ENCODE measurements at places on chromosomes 16 and 17.

GRCh38 chr17:50094753-50095619 is at the start of gene PDK2:
TSS of gene PDK2 (plus strand) at chr17:50095351. CDS start at chr17:50095436, 85 bp downstream.
- no peak for DNase-seq

GRCh38 chr17:10657879-10658278 is 770 bp upstream of the MYH3 start:
- no peak for DNase-seq

- no peak for DNase-seq
Measured at GRCh38 chr17:77327566-77328464, 187.0 kb downstream of the SEC14L1 start.

GRCh38 chr17:35742496-35742895 is 10.5 kb downstream of the GAS2L2 start:
- DNase-seq: no peak

GRCh38 chr17:77892031-77892430 is 66.5 kb upstream of the TNRC6C start:
- no peak for DNase-seq

- DNase-seq: no peak
Measured at GRCh38 chr17:33178681-33179080, 114.4 kb downstream of the ASIC2 start.

DNA sequence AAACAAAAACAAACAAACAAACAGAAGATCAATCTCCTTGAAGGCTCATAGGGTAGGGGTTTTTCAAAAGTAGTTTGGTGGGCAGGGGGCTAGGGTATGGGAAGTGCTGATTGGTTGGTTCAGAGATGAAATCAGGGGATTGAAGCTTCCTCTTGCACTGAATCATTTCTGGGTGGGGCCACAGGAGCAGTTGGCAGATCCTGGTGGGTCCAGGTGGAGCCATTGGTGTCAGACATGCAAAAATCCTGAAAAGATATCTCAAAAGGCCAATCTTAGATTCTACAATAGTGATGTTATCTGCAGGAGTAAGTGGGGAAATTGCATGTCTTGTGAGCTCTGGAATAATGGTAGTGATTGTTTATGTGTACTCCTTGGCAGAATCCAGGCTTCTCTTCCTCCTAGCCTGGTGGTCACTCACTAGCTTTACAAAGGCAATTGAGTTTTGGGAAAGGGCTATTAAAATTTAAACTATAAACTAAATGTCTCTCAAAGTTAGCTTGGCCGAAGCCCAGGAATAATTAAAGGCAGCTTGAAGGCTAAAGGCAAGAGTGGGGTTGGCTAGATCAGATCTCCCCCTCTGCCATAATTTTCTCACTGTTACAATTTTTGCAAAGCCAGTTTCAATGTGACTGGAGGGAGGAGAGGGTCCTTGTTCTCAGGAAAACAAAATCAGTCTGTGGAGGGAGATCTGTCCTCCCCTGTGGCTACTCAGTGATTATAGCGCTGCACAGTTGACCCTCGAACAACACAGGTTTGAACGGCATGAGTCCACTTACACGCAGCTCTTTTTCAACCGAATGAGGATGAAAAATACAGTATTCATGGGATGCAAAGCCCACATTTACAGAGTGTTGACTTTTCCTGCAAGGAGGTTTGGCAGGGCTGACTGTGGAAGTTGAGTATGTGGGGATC is 45.2 kb downstream of the RNF112 start:
- no peak for DNase-seq

DNA sequence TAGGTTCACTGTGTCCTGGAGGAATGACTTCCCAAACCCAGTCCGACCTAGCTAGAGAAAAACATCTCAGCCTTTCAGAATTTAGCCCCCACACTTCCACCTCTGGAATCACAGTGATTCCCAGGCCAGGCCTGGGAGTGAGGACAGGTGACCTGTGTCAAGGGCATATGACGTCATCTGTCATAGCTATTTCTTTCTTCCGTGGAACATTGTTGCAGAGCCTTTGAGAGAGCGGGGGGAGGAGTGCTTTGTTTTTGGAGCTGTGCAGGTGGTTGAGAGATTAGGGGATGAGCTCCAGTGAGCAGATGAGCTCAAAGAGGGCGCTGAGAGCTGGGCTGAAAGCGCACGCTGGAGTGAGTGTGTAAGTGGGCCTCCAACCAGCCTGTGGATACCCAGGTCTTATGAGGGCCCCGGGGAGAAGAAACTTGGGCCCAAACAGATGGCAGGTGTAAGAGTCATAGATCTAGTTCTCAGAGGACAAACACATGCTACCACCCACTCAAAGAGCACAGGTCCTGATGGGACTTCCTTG is 344.8 kb downstream of the SNX29 start:
- no peak for DNase-seq

GRCh38 chr16:31507617-31507928 is 618 bp downstream of the RUSF1 start:
- no peak for DNase-seq
